ENCODE measurements at places on chromosomes 11 and 22. TPM values are rescaled to one million over a fixed set of nuclear protein-coding genes. Genes with fewer than 3 reads are reported as not detected.

Gene MS4A15
- not detected for total RNA-seq

- no peak for DNase-seq
Measured at GRCh38 chr22:46090631-46091201, 59.6 kb upstream of the PPARA start.

Gene HEPN1
- total RNA-seq: not detected

Gene CYTH4
- 44.7 TPM for total RNA-seq

- no peak for DNase-seq
Measured at GRCh38 chr11:24516638-24517037, 19.8 kb downstream of the LUZP2 start.

Gene PAK1
- 27.4 TPM for total RNA-seq

Gene TMPRSS4
- total RNA-seq: not detected

GRCh38 chr11:7098235-7098832 is 9.5 kb downstream of the RBMXL2 start:
- DNase-seq: no peak

DNA sequence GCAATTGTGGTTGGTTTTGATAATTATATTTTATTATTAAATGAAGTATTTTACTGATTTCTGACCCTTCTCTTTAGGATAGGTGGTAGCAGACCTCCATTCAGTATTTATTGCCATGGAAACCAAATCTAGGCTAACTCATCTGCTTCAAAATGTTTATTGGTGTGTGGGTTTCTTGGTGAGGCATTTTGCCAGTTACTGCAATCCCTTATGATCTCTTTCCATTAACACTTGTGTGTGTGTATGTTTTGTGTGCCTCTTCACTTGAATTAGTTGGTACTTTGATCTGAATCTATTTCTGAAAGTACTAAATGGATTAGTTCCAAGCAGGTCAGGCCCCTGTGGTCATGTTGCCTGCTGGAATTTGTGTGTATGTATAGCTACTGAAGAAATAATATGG is 184.4 kb upstream of the C11orf87 start:
- DNase-seq: no peak

- DNase-seq: no peak
Measured at GRCh38 chr11:102882389-102883024, 7.7 kb upstream of the MMP12 start.

GRCh38 chr22:22954656-22955055 is 67.0 kb downstream of the IGLL5 start:
- DNase-seq: no peak

DNA sequence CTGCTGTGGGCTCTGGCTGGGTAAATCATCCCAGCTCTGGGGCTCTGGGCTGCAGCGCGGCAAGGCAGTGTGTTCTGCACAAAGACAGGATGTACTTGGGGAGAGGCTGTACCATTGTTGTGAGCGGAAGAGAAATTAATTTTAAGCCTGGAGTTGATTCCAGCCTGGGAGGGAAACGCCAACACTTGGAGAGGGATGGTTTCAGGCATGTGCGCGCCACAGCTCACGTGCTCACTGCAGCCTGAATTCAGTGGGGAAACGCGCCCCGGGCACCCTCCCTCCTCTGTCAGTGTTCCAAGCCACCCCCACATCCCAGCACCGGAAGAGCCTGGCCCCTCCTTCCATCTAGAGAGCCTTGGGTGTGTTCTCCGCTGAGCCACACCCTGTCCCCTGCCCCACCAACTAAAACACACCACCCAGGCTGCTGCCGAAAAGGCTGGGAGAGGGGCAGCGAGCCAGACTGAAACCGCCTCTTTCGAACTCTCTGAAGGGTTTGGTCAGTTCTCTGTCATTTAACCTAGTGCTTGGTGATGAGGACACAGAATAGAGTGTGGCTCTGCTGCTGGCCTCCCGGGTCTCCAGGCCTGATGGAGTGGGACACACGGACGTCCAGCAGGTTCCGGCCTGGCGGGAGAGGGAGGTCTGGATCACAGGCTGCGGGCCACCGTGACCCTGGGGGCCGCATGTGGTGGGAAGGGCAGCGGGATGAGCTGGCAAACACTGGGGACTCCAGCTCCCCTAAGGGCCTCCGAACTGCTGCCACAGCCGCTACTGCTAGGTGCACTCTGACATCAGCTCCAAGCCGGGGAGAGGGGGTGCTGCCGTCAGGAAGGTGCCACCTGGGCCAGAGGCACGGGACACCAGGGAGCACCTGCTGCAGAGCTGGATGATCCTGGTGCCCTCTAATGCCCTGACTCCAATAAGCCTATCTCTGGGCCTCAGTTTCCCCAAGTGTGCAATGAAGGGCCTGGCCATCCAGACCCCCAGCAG is 230.8 kb downstream of the CTTN start:
- no peak for DNase-seq

DNA sequence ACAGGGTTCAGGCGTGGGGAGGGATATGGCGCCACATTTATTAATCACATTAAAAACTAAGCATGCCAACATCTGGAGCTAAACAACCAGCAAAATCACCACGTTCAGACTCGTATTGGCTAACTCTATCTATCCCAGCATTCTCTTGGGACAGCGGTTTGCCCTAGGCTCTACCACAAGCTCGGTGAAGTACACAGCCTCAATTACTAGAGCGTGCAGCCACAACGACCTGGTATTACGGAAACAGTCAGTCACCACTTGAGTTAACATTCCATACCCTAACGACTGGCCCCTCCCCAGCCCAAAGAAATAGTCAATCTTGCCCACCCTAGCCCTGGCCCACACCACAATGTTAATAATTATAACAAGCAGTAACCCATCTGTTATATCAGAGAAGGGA is 32.1 kb downstream of the APOL5 start:
- no peak for DNase-seq

Gene ANKK1
- 0.13 TPM for total RNA-seq

DNA sequence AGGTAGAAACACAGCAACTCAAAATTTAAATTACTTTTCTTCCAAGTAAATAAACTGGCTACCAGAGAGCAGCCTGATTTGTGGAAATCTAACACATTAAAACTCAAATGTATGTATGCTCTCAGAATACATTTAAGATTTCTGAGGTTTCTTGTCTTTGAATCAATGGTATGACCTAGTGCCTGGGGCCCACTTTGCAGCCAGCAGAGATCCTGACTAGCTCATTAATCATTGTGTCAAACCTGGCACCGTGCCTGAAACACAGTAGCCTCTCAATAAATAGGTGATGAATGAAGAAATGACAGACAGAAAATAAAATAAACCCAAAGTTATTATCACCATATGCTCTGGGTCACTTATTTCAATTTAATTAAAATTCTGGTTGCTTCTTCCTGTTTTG is 176.2 kb upstream of the FAT3 start:
- DNase-seq: no peak

Gene CST6
- not detected for total RNA-seq

Gene OR51B2
- not detected for total RNA-seq

- DNase-seq: no peak
Measured at GRCh38 chr11:78147807-78148206, 8.4 kb upstream of the ALG8 start.

Gene OR52D1
- not detected for total RNA-seq

GRCh38 chr11:9277176-9277575 is 12.0 kb upstream of the DENND5A start:
- no peak for DNase-seq

- no peak for DNase-seq
Measured at GRCh38 chr11:123063826-123064657, 2.1 kb upstream of the HSPA8 start.

DNA sequence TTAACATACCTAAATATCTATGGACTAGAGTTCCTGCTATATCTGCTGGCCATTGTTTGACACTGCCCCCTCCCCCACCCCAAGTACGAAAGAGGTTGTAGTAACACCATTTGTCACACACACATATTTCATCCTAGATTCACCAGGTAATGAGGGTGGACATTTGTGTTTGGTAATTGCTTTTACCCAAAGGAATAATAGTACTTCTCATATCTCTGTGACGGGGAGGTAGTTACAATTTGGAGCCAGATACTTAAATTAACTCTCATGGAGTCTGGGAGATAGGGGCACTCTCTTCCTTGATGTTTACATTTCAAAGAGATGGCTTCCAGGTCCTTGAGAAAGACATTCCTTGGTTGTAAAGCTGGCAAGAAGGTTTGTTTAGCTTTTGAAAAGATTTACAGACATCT is 38.7 kb downstream of the REXO2 start:
- DNase-seq: no peak

Gene MMP12
- 0.29 TPM for total RNA-seq

DNA sequence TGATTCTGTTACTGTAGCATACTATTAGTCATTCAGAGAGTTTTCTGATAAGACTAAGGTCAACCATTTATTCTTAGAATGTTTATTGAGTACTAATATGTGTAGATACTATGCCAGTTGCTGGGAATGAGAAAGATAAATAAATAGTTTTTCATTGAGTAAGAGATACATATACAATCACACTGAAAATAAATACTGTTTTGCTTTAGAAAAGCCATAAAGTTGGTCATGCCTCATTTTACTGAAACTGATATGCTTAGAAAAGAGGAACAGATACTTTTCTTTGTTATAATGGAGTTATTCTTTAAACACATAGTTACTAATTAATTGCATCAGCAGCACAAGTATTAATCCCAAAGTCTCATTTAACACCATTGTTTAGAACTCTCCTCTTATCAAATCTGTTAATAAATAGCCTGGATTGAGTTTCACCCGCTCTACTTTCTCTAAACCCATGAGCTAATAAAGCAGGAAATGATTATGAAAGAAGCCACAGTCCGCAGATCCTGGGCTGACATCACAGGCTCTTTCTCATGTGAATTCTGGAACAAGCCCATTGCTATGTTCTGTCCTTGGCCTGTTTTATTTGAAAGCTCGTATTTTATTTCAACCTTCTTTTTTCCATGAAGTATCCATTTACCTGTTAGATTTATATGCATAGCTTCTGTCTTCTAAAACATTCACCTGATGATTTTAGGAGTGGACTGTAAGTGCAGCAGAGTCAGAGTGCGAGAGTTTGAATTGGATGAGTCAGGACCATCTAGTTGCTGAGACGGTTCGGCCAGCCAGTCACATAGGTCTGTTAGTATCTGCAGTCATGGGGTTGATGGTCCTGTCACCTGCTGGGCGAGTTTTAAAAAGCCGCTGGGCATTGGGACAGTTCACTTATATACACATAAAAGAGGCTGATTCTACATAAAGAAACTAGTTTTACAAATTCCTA is 35.5 kb downstream of the PIWIL4 start:
- no peak for DNase-seq

DNA sequence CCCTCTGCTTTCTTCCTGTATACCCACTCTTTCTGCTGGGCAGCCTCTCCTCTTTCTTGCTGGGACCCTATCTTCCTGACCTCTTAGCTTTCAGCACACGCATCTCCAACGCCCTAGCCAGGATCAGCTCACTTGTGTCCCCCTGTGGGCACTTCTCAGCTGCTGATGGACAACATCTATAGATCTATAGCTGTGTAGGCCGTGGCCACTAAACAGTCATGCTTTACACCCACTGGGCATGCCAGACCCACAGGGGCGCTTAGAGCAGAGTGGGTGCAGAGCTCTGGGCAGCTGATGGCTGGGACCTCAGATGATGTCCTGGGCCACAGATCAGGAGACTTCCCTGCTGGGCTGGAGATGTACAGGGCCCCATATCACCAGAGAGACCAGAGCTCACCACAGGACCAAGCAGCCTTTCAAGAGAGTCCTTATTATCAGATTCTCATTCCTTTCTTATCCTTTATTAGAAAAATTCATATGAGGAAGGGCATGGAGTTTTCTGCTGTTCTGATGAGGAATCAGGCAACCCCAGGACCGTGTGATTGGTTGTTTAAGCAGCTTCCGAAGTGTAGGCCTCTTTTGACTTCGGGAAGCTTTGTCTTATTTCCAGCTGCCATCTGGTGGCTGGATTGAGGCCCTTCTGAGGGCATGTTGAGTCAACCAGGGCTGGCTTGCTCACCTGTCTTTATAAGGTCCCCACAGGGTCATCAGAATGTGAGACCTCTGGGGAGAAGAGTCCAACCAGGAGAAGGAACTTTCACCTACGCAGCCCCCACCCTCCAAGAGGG is 60.5 kb downstream of the OSBP2 start:
- no peak for DNase-seq

- DNase-seq: no peak
Measured at GRCh38 chr22:39936523-39937145, 23.6 kb upstream of the TMA7B start.

Gene MRGPRE
- total RNA-seq: not detected

GRCh38 chr22:33332538-33332937 is 274.4 kb upstream of the SYN3 start:
- no peak for DNase-seq

Gene PHOX2A
- not detected for total RNA-seq
